Kidney tubule cell (primary cell): ENCODE measurements at places on chromosomes 3 and 15.

GRCh38 chr15:69060041-69060481 lies 45.6 kb downstream of the NOX5 start:
- DNase-seq = peak; percentile 17

- peak; percentile 5 for DNase-seq
Observed at GRCh38 chr3:135240426-135240825, 445.4 kb downstream of the EPHB1 start.

GRCh38 chr3:138025553-138025952 lies 15.6 kb downstream of the CLDN18 start:
- DNase-seq = no peak

- peak; percentile 38 for DNase-seq
Observed at GRCh38 chr3:155748611-155749365, 3.9 kb upstream of the PLCH1 start.

DNA sequence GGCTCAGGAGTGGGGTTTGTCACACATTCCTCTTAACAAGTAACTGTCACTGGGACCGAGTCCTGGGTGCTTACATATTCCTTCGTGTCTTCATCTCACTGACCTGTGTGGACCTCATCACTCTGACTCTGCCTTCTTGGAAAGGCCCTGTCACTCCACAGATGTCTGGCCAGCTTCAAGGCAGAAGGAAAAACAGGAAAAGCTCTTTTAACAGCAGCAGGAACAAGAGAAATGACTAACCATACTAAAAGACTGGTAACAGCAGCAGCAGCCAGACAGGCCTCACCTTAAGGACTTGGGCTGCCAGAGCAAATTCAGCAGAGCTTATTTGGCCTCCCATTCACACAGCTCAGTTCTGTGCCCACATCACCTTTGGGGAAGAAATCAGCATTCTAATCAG lies 68.1 kb downstream of the USF3 start:
- DNase-seq = no peak

GRCh38 chr15:57592836-57593420 lies 1.2 kb downstream of the MYZAP start:
- no peak for DNase-seq

DNA sequence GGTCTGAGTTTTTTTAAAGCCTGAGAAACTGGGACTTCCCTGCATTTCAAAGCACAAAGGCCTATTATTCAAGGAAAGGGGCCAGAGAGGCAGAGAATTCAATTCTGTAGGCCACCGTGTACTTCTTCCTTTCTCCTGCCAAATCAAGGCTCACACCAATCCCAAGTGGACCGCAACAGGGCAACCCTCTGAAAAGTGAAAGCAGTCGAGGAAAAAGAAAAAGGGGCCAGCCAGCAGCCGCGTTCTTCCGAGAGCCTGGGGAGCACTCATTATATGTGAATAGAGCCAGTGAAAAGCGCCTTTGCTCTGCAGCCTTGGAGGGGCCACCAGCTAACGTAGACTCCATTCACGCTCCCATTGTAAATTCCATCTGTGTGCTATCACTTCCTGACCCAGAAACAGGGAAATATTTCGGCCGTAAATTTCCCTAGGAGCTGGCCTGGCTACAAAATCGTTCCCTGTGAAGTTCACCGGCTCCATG lies 45.9 kb upstream of the THUMPD3 start:
- peak; percentile 48 for DNase-seq

- peak; percentile 63 for DNase-seq
Observed at GRCh38 chr15:58387130-58387529, 44.7 kb upstream of the LIPC start.

GRCh38 chr15:70830615-70831014 lies 23.3 kb downstream of the LARP6 start:
- DNase-seq = peak; percentile 81

GRCh38 chr3:12458901-12459300 lies 25.4 kb upstream of the TSEN2 start:
- DNase-seq = no peak

- DNase-seq = no peak
Observed at GRCh38 chr3:79516795-79517194, 251.0 kb downstream of the ROBO1 start.

DNA sequence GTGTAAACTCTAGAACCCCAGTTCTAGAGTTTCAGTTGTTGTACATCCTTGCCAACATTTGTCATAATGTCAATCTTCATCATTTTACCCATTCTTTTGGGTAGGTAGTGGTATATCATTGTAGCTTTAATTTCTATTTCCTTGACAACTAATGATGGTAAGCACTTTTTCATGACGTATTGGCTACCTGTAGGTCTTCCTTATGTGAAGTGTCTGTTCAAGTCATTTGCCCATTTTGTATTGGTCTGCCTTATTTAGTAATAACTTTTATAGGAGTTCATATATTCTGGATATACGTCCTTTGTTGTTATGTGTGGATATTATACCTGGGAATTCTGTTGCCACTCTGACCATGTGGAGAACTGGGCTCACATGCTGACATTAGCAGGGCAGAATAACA lies 73.8 kb upstream of the ACTC1 start:
- DNase-seq = no peak

GRCh38 chr3:149280671-149281349 lies 52.6 kb downstream of the TM4SF18 start:
- no peak for DNase-seq

DNA sequence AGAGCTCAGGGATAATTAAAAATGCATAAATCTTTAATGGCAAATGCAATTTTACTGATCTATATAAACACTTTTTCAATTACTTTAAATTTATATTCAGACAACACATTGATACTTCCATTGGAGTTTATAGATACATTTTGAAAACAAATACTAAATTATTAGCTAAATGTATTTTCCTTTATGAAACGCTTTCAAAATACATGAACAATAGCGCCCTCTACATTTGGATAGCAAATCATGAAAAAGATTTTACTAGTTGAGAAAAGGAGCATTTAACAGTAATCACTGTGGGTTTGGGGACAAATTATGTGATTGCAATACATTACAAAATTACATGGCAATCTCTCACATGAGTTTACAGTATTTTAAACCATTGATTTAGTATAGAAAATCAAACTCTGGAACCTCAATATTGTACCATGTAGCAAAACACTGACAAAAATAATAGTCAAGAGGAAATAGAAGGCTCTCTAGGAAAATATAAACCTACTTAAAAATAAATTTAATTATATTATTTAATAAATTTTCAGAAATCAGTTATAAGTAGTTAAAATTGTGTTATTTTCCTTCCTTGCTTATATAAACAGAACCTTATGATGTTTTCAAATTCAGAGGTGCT lies 207.9 kb downstream of the ZIC1 start:
- peak; percentile 6 for DNase-seq

DNA sequence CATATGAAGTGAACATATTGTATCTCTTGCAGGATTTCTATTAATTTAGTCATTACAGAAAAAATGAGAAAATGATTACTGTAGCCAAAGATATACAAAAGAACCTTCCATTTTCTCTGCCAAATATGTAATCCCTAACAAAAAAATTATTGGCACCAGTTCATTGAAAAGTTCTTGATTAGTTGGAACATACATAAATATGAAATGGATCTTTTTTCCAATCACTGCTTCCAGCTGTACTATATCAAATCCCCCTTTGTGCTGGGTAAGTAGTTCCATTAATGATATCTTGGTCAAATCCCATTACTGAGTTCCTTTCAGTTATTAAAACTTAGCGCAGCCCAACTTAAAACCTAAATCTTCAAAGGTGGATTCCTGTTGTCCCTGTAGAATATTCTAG lies 263.8 kb downstream of the SLC9A9 start:
- no peak for DNase-seq

GRCh38 chr3:109478614-109479013 lies 141.3 kb upstream of the DPPA4 start:
- no peak for DNase-seq

DNA sequence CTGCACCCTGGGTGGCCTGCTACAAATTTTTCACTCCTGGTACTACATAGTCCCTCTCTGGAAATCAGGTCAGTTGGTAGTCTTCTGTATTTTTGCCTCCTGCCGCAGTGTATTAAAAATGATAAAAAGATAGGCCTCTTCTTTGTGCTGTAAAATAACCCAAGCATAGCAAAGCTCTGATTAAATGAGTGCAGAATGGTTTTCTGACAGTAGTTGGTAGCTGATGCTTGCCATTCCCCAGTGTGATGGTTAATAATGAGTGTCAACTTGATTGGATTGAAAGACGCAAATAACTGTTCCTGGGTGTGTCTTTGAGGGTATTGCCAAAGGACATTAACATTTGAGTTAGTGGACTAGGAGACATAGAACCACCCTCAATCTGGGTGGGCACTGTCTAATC lies 264.4 kb upstream of the ZNF717 start:
- DNase-seq = no peak

DNA sequence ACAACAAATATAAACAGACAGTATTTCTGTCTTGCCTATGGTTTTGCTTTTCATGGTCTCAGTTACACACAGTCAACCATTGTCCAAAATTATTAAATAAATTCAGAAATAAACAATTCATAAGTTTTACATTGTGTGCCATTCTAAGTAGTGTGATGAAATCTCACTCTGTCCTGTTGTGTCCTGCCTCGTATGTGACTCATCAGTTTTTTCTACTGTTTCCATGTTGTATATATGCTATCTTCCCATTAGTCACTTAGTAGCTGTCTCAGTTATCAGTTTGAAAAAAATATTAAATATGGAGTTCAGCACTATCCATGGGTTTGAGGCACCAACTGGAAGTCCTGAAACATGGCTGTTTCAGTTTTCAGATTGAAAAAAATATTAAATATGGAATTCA lies 282.4 kb upstream of the GRM7 start:
- no peak for DNase-seq
